ENCODE measurements at places on chromosomes 16 and 17.

- no peak for DNase-seq
These were observed 32.3 kb downstream of the B9D1 start for GRCh38 chr17:19330271-19330670.

DNA sequence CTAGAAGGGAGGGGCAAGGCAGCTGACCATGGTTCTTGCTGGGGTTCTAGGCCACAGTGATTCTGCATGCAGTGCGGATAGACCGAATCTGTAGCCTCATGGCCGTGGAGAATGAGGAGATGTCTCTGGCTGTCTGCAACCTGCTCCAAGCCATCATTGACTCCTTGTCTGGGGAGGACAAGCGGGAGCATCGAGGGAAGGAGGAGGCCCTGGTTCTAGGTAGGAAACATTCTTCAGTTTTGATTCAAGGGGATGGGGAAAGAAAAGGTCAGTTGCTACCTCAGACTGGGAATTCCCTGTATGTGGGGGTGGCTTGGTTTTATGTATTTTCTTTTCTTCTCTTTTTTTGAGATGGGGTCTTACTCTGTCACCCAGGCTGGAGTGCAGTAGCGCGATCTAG lies 7.6 kb downstream of the UNC45B start:
- DNase-seq: no peak

GRCh38 chr16:28013392-28013791 lies 50.1 kb downstream of the GSG1L start:
- DNase-seq: no peak

DNA sequence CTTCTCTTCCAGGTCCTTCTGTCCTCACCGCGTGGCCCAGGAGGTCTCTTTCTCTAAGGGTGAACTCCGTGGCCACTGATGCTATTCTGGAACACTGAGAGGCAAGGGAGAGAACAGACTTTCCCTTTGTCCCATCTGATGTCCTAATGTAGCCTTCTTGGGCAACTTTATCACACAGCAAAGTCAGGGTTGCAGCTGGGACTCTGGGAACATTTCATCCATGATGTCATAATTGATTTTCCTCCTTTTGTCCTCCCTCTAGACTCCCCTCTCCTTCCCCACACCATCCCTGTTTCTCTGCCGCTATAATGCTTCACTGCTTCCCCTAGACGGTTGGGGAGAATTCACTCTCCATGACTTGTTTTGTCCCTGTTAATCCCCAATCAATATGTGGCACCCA lies 201.0 kb downstream of the SHISA9 start:
- no peak for DNase-seq

DNA sequence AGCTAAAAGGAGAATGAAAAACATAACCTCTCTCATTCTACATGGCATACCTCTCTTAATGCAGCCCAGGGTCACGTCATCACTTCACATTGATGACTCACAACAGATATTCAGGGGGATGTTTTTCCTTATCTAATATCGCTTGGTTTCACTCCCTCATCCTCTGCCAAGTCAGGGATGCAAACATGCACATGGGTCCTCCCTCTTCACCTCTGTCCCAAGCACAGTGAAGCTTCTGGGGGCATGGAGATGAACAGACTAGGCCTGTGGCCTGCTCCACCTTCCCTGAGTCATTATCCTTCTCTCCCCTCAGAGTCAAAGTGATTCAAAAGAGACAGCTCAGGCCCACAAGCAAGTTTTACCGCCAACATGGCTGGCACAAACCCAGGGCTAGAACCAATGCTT lies 2.3 kb upstream of the MT2A start:
- DNase-seq: no peak

DNA sequence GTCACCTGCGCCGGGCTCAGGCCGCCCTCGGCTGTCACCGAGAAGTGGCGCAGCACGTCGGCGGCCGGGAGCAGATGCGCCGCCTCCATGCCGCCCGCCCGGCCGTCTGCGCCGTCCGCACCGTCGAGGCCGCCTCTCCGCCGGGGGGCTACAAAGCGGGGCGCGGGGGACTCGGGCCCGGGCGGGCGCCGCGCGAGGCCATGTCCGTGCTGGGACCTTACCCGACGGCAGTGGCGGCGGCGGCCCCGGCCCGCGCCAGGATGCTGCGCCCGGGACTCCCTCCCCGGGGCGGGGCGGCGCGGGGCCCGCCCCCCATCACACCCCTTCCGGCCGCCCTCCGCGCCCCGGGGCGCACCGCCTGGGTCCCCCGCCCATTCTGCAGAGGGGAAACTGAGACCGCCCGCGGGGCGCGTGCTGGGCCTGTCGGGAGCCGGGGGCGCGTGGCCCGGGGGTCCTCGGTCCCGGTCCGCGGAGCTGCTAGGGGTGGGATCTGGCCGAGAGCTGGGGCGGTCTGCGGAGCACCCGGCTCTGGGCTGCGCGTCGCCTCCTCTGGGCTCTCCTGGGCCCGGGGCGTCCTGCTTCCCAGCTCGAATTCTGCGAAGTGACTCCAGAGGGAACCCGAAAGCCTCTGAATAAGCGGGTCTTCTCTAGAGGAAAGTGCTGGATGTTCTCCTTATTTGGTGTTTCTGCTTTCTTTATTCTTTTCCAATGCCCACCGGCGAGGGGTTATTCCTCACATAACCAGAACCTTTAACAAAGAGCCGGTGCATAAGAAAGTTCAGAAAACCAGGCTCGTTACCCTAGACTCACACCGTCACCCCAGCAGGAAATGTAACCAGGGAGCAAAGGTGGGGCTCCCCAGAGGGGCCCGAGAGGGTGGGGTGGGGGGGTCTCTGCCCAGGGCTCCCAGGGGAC lies at the start of gene ATP2A3:
Gene ATP2A3, minus strand, starts transcription at position 235 of the 915 bp plus-strand sequence. Its CDS starts 146 bp downstream, at position 89.
- DNase-seq: no peak

DNA sequence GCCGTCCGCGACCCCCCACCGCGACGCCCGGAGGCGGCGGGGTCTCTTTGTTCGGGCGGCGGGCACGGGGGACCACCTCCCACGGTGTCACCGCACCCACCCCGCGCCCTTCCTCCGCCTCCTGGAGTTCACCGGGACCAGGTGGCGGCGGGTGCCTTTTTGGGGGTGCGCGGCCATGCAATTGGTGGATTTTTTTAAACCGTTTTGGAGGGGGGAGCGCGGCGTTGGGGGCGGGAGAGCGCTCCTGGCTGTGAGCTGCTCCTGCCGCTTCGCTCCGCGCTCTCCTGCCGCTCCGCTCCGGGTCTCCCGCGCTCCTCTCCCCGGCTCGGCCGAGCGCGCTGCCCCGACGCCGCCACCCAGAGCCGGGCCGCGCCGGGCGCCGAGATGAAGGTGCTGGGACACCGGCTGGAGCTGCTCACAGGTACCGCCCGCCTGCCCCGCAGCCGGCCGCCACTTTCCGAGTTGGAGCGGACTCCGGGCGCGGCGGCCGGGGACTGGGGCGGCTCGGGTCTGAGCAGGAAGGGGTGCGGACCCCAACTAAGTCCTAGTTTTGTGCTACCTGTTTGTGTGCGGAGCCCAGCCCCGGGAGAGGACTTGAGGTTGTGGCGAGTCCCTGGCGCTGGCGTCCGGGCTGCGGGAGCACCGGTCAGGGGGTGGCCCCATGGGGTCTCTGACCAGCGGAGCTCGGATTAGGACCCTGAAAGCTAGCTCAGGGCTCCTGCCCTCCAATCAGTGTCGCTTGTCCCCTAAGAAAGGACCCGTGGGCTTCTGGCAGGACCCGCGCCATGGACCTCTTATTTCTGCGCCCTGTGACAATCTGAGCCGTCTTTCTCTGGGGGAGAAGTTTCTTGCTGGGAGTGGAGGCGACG lies 35.7 kb upstream of the NDRG4 start:
- peak; percentile 46 for DNase-seq

DNA sequence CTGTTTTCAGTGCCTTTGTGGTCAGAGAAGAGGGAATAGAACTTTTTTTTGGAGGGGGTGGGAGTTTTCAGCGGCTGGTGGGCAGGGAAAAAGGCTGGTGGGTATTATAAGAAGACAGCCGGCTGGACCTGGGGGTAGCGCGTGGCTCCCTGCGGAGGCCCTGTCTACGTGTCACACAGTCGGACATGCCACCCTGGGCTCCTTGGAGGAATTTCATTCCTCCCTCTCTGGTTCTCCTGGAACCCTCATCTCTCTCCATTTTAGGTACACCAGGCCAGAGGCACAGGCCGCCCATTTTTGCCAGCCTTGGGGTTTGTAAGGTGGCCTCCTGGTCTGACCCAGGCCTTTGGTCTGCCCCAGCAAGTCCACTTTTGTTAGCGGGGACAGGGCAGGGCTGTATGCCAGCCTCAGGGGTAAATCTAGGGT lies 908 bp downstream of the FKBP10 start:
- DNase-seq: no peak

- peak; percentile 53 for DNase-seq
These were observed 4.5 kb downstream of the TMEM100 start for GRCh38 chr17:55717898-55718735.
